Renal pelvis (tissue), 12 donors: ENCODE measurements at places on chromosomes 6 and 20. TPM values are rescaled to one million over a fixed set of nuclear protein-coding genes. Genes with fewer than 3 reads are reported as not detected.

Gene HLA-DQA2
- 0.36 TPM for polyA plus RNA-seq

DNA sequence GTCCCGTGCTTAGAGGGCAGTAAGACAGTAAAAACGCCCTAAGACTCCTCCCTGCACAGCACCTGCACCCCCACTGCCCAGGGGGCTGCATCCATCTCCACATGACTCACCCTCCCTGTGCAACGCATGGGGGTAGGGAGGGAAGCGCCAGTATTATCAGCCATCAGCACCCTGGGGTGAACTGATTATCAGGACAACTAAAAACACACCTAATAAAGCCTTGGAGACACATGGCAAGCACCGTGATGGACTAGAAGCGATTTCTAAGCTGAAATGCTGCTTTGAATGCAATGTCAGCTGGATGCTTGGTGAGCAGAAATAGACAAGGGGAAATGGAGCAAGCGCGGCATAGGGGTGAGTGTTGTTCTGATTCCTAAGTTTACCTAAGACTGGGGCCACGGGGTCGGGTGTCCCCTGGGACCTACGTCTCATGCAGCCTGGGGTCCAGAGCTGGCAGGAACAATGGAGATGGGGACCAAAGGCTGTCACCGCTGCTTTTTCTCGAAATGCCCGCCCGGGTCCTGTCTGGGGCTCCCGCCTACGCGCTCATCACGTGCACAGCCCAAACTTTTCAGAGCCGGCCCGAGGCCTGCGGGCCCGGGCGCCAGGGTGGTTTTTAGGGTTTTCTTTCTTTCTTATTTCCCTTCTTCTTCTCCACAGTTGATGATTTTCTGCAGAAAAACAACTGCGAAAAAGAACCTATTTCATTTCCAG, 702 bp upstream of the TNFAIP3 start:
- DNase-seq, result no peak

DNA sequence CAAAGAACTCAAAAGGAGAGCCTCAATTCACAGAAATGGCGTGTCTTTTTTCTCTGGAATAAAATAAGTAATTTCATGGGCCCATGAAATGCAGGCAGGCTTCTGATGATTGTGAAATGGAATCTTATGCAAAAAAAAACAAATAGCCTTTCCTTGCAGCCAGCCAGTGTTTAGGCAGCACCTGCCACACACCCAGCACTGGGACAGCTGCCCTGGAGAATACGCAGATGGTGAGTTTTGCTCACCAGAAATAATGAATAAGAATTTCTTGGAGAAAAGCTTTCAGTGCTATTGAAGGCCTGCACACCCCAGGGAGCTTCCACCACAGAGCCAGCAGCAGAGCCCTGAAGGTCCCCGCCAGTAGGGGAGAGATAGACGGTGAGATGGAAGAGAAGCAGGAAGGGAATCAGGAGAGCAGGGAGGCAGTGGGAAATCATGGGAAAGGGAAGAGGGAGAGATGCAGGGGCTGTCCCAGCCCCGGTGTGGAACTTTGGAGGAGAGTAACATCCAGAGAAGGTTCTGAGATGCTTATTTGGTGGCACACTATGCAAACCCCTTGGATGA, 54.9 kb downstream of the PXDC1 start:
- no peak for DNase-seq

Gene SPDEF
- 0.09 TPM for polyA plus RNA-seq

GRCh38 chr6:96522465-96523009, 931 bp downstream of the UFL1 start:
- DNase-seq, result no peak

GRCh38 chr6:98324446-98324845, 509.9 kb upstream of the POU3F2 start:
- no peak for DNase-seq

Gene AKAP7
- 13.7 TPM for polyA plus RNA-seq

DNA sequence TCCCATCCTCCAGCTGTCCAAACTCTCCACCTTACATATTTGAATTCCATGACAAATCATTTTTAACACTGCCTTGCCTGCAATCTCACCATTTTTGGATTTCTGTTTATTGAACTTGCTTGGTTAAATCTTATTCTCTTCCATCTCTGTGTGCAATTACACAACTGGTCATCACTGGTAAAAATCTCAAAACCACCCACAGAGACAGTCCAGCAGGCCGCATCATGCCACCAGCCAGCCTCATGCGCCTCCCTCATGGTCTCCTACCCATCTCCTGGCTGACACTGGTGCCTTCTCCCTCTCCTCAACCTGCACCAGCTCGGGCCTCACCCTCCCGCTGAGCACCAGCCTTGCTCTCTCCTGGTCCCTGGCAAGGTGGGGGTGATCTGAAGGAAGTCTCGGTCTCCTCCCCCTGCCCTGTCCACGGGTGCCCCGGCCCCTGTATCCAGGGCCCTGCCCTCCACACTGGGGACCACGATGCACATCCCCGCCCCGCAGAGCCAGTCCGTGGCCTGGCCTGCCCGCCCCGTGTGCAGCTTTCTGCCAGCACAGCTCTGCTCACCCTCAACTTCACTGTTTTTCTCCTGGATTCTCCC, 92.0 kb downstream of the THBS2 start:
- DNase-seq, result no peak

DNA sequence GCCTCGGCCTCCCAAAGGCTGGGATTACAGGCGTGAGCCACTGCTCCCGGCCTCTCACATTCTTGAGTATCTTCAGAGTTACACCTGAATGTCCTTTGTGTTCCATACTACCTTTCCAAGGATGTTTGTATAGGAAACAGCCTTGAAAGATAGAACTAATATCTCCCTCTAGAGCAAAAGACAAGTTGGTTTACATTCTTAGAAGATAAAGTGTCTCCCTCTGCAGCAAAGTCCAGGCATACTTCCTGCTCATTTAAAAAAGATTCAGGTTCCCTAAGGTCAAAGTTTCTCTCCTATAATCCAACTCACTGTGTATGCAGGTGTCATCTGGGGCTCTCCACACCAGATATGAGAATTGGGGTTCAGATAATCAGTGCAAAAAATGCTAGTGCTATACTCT, 224.4 kb downstream of the TPBG start:
- DNase-seq, result no peak

Gene ELOVL2
- polyA plus RNA-seq, result 10.0 TPM

Gene ALDH8A1
- 37.3 TPM for polyA plus RNA-seq

DNA sequence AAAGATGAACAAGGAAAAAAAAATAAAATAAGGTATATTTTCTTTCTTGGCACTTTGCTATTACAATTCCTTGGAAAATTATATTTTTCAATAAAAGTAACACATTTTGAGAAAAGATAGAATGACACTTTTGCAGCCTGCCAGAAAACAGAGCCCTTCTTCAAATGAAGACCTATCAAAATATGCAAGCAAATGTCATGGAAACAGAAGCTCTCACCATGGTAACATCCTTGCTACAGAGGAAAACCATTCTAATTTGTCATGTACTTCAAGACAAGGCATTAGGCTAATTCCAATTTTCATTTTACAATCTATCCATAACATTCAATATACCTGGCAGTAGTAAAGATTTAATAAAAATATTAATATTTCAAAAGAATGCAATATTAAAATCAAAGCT, 177.9 kb downstream of the RNGTT start:
- no peak for DNase-seq

DNA sequence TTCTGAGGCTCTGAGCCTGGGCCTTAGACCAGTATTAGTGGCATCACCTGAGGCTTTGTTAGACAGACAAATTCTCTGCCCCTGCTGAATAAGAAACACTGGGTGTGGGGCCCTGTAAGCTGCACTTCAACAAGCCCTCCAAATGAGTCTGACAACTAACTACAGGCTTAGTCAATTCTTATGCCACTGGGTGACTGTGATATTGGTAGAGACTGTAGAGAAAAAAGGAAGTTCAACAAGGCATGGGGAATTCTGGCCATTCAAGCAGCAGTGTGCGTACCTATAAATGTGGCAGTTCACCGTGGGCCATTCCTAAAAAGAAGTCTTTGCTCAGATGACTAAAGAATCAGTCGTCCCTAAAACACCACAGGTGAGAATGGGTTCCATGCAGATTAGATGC, 82.7 kb downstream of the MDN1 start:
- no peak for DNase-seq

DNA sequence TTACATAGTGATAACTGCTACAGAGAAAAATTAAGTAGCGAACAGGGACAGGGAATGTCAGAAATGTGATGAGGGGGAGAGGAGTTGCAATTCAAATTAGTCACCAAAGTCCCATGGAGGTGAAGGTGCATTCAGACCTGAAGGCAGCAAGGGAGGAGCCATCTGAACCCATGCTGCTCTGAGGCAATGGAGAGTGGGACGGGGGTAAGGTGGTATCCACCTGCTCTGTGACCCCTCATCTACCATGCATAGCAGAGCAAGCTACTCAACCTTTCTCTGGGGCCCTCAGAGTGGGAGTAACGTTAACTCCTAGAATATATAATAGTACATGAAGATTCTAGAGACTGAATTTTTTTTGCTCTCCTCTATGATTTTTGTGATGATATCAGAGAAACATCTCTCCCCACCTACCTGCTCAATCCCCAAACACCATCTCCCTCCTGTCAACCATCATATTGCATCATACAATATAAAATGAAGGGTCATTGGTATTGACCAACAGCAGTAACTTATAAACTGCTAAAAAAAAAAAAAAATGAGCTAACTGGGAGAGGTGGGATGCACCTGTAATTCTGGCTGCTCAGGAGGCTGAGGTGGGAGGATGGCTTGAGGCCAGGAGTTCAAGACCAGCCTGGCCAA, 16.6 kb upstream of the SCML4 start:
- DNase-seq, result no peak

- DNase-seq, result no peak
These were observed 2.5 kb upstream of the HLA-DRA start for GRCh38 chr6:32436995-32437836.

DNA sequence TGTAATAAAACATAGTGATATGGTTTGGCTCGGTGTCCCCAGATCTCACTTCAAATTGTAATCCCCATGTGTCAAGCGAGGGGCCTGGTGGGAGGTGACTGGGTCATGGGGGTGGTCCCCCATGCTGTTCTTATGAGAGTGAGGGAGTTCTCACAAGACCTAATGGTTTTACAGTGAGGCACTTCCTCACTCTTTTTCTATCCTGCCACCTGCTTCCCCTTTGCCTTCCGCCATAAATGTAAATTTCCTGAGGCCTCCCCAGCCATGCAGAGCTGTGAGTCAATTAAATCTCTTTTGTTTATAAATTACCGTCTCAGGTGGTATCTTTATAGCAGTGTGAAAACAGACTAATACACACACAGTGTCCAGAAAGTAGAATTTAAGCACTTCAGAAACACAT, 78.5 kb downstream of the REPS1 start:
- no peak for DNase-seq

GRCh38 chr6:39369987-39370386, 47.5 kb upstream of the KCNK16 start:
- DNase-seq, result no peak

DNA sequence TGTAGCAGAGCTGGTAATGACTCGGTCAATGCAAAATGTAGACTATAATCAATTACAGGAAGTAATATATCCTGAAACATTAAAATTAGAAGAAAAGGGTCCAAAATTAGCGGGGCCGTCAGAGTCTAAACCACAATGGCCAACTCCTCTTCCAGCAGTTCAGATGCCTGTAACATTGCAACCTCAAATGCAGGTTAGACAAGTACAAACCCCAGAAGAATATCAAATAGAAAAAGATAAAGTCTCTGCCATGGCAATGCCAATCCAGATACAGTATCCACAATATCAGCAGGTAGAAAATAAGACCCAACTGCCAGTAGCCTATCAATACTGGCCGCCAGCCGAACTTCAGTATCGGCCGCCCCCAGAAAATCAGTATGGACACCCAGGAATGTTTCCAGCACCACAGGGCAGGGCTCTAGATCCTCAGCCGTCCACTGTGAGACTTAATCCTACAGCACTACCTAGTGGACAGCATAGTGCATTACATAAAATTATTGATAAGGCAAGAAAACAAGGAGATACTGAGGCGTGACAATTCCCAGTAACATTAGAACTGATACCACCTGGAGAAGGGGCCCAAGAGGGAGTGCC, 158.4 kb downstream of the GPX5 start:
- no peak for DNase-seq

DNA sequence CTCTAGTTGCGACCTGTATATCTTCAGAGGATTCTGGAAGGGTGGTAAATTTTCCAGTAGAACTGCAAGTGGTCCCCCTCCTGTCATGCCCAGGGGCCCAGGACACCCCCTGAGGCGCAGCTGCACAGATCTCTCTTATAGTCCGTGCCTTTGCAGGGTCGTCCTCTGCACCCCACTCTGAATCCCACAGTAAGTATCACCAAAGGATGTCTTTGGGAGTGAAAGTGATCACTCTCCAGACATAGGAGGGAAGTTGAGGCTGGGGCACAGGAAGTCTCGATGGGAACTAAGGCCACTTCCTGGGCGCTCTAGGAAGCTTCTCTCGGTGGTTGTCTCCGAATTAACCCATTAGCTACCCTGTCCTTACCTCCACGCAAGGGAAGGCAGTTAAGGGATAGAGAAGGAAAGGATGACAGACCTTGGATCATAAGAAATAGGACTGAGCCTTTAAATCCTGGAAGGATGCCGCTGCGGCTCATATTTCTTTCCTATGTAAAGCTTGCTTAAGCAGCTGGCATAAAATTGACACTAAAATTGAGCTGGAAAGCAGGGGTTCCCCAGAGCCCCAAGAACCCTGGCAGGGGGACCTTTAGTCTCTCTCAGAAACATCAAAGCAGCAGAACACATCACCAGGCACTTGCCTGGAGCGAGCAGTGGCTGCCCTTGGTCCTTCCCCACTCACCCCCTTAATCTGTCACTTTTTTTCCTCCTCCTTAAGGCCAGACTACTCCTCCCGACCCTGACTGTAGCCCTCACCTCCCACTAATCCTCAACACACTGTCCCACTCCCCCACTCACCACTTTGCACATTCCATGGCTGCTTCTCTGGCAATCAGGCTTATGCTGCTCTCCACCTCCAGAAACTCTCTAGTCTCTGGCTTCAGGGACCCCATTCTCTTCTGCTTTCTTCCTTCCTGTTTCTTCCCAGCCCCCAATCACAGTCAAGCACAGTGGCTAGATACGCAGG, at the start of gene ZKSCAN4:
TSS of gene ZKSCAN4 (minus strand) at position 261 of the 967 bp plus-strand sequence. CDS start 289 bp downstream, outside the sequence.
- DNase-seq, result peak; percentile 93

Gene SMLR1
- polyA plus RNA-seq, result 3.3 TPM

- DNase-seq, result peak; percentile 78
These were observed 89.1 kb downstream of the NCR2 start for GRCh38 chr6:41424370-41425058.

Gene MAP3K4
- polyA plus RNA-seq, result 36.6 TPM

DNA sequence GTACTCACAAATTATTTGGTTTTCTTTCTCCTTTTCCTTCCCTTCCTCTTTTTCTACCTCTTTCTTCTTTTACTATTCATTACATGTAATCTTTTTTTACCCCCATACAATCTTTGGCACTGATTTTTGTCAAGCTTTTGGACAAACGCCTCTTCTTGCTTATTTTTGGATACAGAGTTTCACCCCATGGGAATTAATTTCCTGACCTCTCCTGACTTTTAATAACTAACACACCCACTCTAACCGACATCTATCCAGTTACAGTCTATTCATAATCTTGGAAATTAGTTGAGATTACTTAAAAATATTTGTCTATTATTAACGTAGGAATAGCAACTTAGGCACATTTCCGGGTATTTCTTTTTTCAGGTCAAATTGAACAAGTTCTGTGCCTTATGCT, 101.2 kb downstream of the HDGFL1 start:
- no peak for DNase-seq

DNA sequence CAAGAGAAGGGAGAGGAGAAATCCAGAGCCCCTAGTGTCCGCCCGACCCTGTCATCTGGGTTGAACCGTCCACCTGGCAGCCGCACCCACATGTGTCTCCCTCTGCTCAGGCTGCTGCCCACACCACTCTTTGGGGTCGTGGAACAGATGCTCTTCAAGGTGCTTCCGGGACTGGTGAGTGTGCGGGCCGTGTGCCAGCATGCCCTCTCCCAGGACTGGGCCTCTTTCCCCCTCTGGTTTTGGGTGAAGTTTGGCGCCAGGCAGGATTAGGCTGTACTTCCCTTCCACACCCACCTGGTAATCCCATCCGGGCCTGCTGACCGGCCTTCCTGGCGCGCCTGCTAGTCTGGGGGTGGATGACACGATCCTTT, 7.9 kb downstream of the BPIFB3 start:
- DNase-seq, result no peak
